Bronchial epithelial cell (primary cell): ENCODE measurements at places on chromosomes 12 and 14. TPM values are rescaled to one million over a fixed set of nuclear protein-coding genes. Genes with fewer than 3 reads are reported as not detected.

The HOXC4 gene
- not detected in 2 replicates for total RNA-seq

The SLC25A47 gene
- not detected in 2 replicates for total RNA-seq

The IL22 gene
- total RNA-seq: not detected in 2 replicates

The NFE2 gene
- not detected in 2 replicates for total RNA-seq

The HOXC9 gene
- not detected in 2 replicates for total RNA-seq

The SRRM4 gene
- total RNA-seq: not detected in 2 replicates

The CALCOCO1 gene
- total RNA-seq: 35.3 and 45.6 TPM in 2 replicates

The VWF gene
- 0.26 and 0.51 TPM in 2 replicates for total RNA-seq

The ARHGEF40 gene
- 3.3 and 6.8 TPM in 2 replicates for total RNA-seq

The ITGA7 gene
- 0.79 and 1.3 TPM in 2 replicates for total RNA-seq

The TUNAR gene
- not detected in 2 replicates for total RNA-seq

The TTC6 gene
- total RNA-seq: 0.53 and 1.2 TPM in 2 replicates

The KRT75 gene
- 1.8 and 7.3 TPM in 2 replicates for total RNA-seq

The LHX5 gene
- 0.26 and 0.77 TPM in 2 replicates for total RNA-seq

The BICDL1 gene
- 10.8 and 30.7 TPM in 2 replicates for total RNA-seq

The SLC35F4 gene
- total RNA-seq: not detected in 2 replicates

The MMP19 gene
- 0.13 and 0.53 TPM in 2 replicates for total RNA-seq

The DDX11 gene
- total RNA-seq: 17.1 and 20.9 TPM in 2 replicates

The KCNC2 gene
- under 0.01 TPM in 1 of 2 replicates, not detected in the other for total RNA-seq

The CATSPERB gene
- total RNA-seq: 2.1 and 3.7 TPM in 2 replicates

The DIO3 gene
- not detected in 2 replicates for total RNA-seq

The CMTM5 gene
- total RNA-seq: not detected in 2 replicates

The PSME2 gene
- 26.9 and 37.5 TPM in 2 replicates for total RNA-seq

The FITM1 gene
- total RNA-seq: 0.51 TPM in 1 of 2 replicates, not detected in the other

The GUCY2C gene
- total RNA-seq: not detected in 2 replicates

The LRTM2 gene
- not detected in 2 replicates for total RNA-seq

The RNASE7 gene
- 8.2 and 12.1 TPM in 2 replicates for total RNA-seq

The ZFYVE26 gene
- 11.3 and 13.2 TPM in 2 replicates for total RNA-seq

The GPR135 gene
- 0.26 and 0.64 TPM in 2 replicates for total RNA-seq

The CCT2 gene
- total RNA-seq: 150 and 235 TPM in 2 replicates

The SLC38A4 gene
- 2.4 and 2.9 TPM in 2 replicates for total RNA-seq

The HOXC13 gene
- total RNA-seq: not detected in 2 replicates

The SLC7A7 gene
- 0.51 and 0.79 TPM in 2 replicates for total RNA-seq

The SCNN1A gene
- 54.5 and 57.7 TPM in 2 replicates for total RNA-seq

The LMNTD1 gene
- total RNA-seq: 0.13 TPM in 1 of 2 replicates, not detected in the other

The NGB gene
- total RNA-seq: 0.26 TPM in 1 of 2 replicates, not detected in the other

The RBP5 gene
- not detected in 2 replicates for total RNA-seq

The FAM161B gene
- total RNA-seq: 1.5 and 1.6 TPM in 2 replicates

The ADAMTS20 gene
- not detected in 2 replicates for total RNA-seq

The SYNDIG1L gene
- under 0.01 TPM in 1 of 2 replicates, not detected in the other for total RNA-seq

The TSPAN8 gene
- 0.26 TPM in 1 of 2 replicates, not detected in the other for total RNA-seq

The GALNT8 gene
- 0.13 TPM in 1 of 2 replicates, not detected in the other for total RNA-seq

The NKX2-8 gene
- 0.26 and 1.7 TPM in 2 replicates for total RNA-seq

The RHEBL1 gene
- 0.26 and 0.53 TPM in 2 replicates for total RNA-seq

The IL26 gene
- total RNA-seq: not detected in 2 replicates

The NACA gene
- total RNA-seq: 1,412 and 1,419 TPM in 2 replicates

The SIX6 gene
- total RNA-seq: not detected in 2 replicates
